SIG-M5 (cell line): ENCODE measurements at places on chromosomes 7 and 10.

DNA sequence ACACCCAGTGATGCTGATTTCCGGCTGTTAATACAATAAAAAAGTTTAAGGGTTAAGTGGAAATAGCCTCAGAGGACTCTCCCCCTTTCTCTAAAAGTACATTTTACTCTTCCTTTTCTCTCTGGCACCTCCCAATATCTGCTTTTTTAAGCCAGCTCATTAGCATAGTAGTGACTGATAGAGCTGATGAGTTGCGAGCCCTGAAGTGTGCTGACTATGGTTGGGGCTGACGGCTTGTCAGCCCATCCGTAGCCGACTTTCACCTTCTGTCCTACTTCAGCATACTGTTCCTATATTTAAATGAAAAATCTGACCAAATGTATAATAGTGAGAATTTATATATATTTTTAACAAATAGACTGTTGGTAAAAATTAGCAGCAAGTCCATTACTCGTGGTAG, 80.0 kb downstream of the SHH start:
- no peak for DNase-seq

DNA sequence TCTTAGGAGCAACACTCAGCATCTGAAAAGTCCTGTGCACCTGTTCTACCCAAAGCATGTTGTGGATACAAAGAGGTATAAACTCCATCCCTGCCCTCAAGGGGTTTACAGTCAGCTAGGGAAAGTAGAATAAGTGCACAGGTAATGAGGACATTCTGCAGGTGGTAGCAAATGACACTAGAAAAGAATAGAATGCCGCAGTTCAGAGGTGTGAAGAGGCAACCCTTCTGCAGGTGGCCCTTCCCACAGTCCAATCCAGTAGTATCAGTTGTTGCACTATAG, 36.7 kb downstream of the WBP1L start:
- DNase-seq = no peak

DNA sequence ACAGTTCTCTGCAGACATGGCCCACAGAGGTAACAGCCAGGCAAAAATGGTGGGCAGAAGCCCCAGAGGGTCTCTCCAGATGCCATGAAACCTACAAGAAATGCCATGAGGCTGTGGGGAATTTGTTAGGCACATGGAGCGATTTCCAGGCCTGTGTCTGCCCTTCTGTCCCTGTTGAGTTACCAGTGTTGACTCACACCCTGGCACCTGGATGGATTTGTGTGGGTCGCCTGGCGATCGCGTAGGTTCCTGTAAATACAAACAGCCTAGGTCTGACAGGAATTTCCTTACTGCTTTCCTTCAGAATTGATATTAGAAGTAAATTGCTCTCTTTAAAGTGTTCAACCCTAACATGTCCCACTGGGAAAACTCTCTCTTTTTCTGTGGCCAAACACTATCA, 164.9 kb upstream of the EEPD1 start:
- DNase-seq = no peak

DNA sequence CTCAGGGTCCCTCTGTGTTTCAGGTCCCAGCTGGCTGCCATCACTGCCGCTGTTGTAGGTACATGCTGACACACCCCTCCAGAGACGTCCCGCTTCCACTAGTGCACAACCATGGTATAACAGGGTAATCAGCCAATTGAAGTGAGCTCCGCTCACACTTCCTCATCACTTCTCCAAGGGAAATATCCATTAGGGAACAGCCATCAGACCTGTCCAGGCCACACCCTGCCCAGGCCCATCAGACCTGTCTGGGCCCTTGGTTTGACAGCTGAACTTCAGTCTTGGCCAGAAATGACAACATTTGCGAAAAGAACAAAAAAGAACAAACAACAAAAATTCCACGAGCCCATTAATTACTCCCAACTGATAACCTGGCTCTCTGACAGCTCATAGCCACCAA, 11.0 kb upstream of the MYH16 start:
- DNase-seq = no peak

- DNase-seq = no peak
These were observed at the start of gene RELN for GRCh38 chr7:103989200-103989784. RELN (minus strand) TSS chr7:103989658; CDS start chr7:103989356, 302 bp downstream.

DNA sequence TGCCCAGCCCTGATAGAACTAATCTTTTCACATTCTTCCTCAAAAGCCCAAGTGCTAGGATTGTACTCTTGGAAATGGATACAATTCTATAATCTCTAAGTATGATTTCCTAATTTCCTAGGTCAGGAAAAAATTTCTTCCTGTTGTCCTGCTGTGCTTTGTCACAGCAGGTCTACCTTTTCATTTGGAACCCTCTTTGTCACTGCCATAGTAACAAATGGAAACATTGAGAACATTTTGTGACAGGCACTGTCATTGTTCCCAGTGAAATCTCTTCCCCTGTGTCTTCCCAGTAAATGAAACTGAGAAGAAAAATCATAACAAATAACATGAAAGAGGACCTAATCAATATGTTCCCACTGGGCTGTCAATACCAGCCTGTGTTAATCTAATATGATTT, 150.9 kb upstream of the KAT6B start:
- no peak for DNase-seq

GRCh38 chr10:103658049-103658577, 164.6 kb downstream of the NEURL1 start:
- DNase-seq = no peak

DNA sequence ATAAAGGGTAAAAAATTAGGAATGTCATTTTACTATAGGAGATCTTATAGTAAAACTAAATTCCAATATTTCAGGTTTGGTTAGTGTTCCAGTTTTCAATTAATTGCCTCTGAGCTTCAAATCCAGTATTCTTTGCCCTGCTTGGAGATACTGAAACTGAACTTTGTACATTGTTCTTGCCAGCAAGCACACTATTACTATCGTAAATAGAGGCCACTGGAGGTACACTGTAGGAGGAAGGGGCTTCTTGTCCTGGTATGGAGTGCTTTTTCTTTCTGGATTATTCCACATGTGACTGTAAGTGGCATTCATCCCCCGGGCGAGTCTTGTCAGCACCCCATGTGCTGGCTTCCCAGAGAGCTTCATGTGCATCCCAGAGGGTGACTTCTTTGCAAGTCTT, 234.7 kb upstream of the PTPRZ1 start:
- no peak for DNase-seq

GRCh38 chr7:101555921-101556275, 73.2 kb downstream of the MYL10 start:
- DNase-seq = no peak

GRCh38 chr10:73601486-73601921, 10.4 kb upstream of the USP54 start:
- no peak for DNase-seq

- no peak for DNase-seq
These were observed 82.8 kb upstream of the GNA12 start for GRCh38 chr7:2926896-2927405.

DNA sequence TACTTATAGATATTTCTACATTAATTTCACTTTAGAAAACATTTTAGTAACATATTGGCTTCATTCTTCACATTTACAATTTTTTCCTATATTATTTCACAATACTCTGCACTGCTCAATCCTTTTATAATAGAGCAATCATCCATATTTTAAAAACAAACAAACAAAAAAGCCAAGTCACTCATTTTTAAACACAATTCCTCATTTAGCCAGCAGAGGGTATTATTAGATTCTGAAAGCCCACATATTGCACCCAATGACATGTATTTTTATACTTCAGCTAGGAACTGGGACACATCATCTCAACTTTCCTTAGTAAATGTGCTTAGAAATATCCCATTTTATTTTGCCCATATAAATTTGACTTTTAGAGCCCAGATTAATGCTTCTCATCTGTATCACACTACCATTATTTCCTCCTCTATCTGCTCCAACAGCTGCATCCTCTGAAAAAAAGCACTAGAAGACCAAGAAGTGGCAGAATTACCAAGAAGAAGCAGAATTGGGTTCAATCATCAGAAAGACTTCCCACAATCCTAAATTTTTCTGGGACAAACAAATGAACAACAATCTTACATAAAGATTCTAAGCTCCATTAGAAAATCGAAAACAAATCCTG, 29.5 kb downstream of the CTNNA3 start:
- no peak for DNase-seq

GRCh38 chr7:31512166-31512565, 1.7 kb upstream of the ITPRID1 start:
- DNase-seq = no peak

DNA sequence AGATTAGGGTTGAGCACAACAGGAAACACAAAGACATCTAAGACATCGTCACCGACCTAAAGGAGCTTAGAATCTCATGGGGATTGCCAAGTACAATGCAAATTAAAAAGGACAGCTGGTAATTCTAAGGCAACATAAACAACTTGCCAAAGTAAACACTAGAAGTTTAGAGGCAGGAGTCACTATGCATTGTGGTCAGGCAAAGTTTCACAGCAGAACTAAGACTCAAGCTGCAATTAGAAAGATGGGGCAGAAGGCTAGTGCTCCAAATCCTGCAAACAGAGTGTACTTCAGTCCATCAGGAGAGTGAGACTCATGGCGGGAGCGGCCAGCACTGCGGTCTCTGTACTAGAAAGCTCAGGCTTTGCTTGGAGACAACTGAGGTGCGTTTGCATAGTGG, 52.7 kb downstream of the HIPK2 start:
- DNase-seq = no peak

DNA sequence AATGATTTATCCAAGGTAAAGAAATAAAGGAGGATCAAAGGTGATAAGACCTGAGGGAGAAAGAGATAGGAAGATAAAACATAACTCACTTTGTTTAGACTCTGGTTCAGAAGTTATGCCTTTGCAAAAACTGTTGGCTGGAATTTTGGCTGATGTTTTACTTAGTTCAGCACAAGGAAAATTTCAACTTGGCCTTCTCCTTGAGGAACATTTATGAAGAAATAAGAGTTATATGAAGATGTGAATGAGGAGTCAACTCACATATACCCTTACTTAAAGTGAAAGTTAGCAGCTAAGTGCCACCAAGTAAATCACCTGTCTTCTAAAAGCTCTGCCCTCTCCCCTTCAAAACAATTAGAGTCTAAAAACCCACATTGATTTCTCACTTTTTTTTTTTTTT, 39.7 kb upstream of the COL1A2 start:
- DNase-seq = no peak

GRCh38 chr10:125982260-125982948, 86.0 kb downstream of the FANK1 start:
- DNase-seq = no peak

DNA sequence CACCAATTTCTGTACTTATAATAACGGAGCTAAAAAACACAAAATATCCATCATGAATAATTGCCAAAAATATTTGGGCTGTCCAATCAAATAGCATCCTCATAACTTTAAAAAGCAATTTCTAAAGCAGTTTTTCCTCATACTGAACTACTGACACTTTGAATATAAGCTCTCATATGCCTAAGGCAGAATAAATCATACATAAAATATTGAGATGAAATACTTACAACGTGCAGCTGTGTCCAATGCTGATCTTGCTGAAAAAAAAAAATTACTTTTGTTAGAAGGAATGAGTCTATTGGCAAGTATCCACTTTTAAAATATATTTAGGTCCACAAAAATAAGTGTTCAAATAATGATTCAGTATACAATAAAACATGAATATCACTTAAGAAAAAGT, 24.2 kb downstream of the FAM3C start:
- DNase-seq = no peak

DNA sequence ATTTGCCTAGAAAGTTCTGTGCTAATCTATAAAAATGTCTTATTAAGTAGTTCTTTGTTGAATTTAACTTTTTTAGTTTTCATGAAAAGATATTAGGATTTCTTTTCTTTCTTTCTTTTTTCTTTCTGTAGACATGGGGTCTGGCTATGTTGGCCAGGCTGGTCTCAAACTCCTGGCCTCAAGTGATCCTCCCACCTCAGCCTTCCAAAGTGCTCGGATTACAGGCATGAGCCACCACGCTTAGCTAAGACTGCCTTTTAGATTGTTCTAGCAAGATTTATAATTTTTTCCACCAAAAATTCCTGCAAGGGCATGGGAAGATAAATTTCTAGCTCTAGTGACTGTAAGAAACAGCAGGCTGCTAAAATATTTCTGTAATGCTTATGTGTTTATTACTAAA, 140.5 kb downstream of the WDR37 start:
- no peak for DNase-seq

DNA sequence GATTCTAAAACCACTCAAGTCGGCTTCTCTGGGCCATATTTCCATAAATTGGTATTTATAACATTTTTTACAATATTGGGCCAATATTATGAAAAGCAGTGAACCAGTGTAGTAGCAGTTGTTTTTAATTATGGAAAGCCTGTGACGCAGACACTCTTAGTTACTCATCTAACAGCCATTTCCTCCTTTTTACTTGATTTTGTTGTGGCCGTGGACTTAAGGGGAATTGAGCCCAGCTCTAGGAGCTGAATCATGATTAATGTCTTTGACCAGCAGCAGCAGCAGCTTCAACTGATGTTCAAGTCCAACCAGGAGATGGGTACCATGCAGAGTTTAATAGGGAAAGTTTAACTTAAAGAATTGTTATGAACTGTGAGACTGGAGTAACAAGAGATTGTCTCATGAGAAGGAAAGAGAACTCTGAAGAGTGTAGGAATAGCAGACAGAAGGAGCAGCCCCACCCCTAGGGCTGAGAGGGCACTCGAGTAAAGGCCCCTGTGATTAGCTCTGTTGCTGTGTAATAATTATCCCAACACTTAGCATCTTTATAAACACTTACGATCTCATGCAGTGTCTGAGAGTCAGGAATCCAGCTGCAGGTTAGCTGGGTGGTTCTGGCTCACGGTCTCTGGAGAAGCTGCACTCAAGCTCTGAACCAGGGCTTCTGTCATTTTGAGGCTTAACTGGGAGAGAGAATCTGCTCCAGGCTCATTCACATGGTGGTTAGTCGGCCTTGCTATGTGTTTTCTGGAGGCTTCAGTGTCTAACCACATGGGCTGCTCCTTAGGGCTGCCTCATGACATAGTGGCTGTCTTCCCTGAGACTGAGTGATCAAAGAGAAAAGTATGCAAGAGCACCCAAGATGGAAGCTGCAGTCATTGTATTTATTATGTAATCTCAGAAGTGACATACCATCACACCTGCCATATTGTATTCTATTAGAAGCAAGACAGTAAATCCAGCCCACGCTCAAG, 4.6 kb downstream of the LANCL2 start:
- no peak for DNase-seq

GRCh38 chr7:116328161-116328560, 117.8 kb downstream of the TES start:
- no peak for DNase-seq

GRCh38 chr10:118365702-118366101, 23.6 kb upstream of the FAM204A start:
- DNase-seq = no peak

DNA sequence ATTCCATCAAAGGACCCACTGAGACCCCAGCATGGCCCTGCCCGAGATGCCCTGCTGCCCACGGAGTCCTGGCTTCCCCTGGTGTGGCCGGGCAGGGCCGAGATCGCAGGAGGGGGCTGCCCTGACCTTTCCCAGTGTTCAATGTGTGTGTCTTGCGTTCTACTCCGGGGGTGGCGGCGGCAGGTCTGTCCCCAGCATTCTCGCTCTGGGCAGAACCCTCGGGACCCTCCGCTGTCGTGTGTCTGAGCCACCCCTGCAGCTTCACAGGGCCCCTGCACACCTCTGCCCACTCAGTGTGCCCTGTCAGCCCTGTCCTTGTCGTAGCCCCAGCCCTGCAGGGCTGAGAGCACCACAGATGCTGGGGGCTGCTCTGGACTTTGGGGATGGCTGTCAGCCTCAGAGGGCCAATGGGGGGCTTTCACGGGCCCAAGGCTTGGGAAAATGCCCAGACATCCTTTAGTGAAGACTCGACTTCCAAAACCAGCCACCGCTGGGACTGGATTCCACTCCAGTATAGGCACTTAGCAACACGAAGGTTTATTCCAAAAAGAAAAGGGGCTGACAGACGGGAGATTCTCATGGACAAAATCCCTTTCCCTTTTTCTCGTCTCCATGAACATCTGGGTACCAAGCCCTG, 30.0 kb upstream of the KNDC1 start:
- DNase-seq = no peak
